ENCODE measurements at places on chromosomes 12 and 14.

GRCh38 chr12:54561164-54561563 lies 11.8 kb downstream of the PDE1B start:
- DNase-seq, result no peak

DNA sequence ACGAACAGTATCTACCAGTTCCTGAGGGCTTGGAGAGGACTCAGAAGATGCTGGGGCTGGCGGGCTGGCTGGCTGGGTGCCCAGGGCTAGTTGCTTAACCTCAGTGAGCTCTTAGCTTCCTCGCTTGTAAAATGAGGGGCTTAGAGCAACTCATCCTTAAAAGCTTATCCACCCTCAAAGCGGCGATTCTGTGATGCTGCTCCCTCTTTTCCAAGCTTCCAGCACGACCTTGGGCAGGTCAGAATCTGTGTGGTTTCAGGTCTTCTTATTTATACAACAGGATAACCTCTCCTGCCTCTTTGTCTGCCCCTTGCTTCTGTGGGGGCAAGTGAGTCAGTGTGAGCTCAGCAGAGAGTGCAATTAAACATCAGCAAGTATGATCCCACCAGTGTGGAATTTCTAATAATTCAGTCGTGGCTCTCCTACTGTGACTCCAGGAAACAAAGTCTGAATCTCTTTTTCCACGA lies 281.8 kb downstream of the KSR2 start:
- peak; percentile 93 for DNase-seq

GRCh38 chr12:76375470-76375869 lies 27.3 kb upstream of the BBS10 start:
- no peak for DNase-seq

DNA sequence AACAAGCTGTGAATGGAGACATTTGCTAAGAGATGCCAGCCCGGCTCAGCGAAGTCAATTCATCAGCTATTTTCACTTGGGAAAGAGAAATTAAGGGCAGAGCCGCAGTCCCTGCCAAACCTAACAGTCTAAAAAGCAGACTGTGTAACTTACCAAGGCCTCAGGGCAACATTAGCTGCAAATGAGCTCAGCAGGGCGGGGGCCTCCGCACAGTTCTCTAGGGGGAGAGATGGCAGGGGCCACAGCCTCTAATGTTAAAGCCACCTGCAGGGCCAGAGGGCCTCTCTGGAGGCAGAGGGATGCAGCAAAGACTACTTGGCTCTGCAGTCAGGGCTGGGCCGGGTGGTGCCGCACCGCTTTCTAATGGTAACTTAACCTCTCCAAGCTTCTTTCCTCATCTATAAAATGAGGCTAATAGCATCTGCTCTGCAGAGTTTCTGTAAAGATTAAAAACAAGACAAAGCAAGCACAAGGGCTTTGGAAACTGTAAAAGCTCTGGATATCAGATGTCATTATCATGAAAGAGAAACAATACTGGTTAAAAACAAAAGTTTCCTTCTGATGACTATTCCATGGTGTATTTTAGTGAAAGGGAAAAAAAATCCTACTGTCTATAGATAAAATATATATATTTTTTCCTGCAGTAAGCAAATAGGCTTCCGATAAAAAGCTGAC lies 13.4 kb upstream of the GPRC5A start:
- DNase-seq, result no peak

GRCh38 chr12:22631863-22632463 lies 7.0 kb downstream of the ETNK1 start:
- peak; percentile 12 for DNase-seq

- no peak for DNase-seq
These were observed 1.7 kb downstream of the LEMD3 start for GRCh38 chr12:65171073-65171472.

GRCh38 chr14:105075379-105076295 lies 10.4 kb upstream of the GPR132 start:
- peak; percentile 40 for DNase-seq

GRCh38 chr14:65335411-65335947 lies 77.1 kb upstream of the FUT8 start:
- DNase-seq, result no peak

GRCh38 chr14:92892589-92892988 lies 30.4 kb upstream of the CHGA start:
- no peak for DNase-seq

DNA sequence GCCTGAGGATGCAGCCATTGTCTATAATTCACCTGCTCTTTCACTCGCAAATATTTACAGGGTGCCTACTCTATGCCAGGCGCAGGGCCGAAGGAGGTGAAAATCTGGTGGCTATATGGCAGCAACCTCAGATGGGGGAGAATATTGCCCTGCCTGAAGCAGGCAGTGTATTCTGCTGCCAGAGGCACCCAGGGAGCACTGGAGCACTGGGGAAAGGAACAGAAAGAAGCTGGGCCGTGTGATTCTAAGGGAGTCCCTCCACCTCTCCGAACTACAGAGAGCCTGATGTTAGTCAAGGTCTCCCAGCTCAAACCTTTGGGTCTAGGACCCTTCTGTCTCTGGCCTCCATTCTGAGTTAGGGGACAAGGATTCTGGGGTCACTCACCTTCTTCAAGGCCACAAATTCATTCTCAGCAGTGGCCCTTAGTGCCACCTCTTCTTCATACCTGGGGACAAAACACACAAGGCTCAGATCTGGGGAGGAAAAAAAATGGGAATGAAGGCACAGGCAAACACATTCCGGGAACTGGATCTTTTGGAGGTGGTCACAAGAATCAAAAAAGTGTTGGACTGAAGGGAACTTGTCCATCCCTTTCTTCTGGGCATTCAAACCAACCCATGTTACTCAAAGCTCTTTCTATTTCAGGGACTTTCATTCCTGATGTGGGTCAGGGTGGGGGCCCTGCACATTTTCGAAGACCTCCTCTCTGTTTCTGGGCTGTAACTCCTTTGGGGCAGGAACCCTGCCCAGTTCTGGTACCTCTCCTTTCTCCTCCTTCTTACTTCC lies 19.3 kb upstream of the KRT86 start:
- DNase-seq, result no peak

GRCh38 chr14:103516426-103517173 lies 6.0 kb downstream of the CKB start:
- DNase-seq, result no peak

GRCh38 chr12:125169870-125170269 lies 104.6 kb downstream of the AACS start:
- DNase-seq, result no peak

GRCh38 chr14:40847480-40847879 lies 759.2 kb upstream of the LRFN5 start:
- no peak for DNase-seq

DNA sequence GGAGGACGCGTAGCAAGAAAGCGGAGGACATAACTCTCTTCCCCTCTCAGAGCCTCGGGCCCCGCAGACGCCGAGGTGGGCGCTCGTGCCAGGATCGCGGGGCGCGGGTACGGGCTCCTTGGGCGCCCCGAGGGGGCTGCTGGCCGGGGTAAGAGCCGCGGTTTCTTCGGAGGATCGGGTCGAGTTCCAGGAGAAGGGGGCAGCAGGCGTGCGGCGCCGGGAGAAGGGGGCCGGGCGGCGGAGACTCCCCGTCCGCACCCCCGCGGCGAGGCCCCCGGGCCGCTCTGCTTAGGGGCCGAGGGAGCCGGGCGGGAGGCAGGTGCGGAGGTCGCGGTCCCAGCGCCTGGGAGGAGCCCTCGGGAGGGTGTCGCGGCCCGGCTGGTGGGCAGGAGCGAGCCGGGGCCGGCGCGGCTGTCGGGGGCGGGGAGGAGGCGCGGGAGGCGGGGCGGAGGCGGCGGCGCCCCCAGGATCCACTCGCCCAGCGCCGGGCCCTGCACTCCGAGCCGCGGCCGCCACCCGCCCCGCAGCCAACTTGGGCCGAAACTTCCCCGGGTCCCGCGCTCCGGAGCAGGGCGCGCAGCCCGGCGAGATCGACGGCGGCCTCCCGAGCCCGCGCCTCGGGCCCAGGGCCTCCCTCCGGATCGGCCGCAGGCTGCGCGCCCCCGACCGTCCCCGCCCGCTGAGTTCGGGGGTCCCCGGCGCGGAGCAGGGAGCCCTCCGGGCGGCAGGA lies 64.4 kb downstream of the FBXL14 start:
- DNase-seq, result peak; percentile 46

DNA sequence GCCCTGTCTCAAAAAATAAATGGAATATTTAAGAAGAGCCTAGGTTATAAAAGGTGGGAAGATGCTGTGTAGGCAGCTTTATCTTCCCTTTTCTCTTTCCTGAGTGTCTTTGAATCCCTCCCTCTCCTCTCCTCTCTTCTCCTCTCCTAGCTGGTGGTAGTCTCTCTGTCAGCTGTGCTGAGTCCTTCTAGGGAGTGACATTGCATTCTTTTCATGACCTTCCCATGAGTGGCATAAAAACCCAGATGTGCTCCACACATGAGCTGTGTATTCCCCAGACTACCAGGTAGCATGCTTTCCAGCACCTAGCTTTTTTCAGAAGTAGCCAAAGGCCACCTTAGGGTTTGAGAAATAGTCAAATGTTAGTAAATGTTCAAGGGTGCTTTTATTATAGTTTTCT lies 23.6 kb downstream of the SAMD4A start:
- DNase-seq, result no peak

GRCh38 chr12:55696141-55696540 lies 11.6 kb downstream of the ITGA7 start:
- DNase-seq, result no peak

- no peak for DNase-seq
These were observed 18.6 kb upstream of the EEA1 start for GRCh38 chr12:92947589-92948215.

DNA sequence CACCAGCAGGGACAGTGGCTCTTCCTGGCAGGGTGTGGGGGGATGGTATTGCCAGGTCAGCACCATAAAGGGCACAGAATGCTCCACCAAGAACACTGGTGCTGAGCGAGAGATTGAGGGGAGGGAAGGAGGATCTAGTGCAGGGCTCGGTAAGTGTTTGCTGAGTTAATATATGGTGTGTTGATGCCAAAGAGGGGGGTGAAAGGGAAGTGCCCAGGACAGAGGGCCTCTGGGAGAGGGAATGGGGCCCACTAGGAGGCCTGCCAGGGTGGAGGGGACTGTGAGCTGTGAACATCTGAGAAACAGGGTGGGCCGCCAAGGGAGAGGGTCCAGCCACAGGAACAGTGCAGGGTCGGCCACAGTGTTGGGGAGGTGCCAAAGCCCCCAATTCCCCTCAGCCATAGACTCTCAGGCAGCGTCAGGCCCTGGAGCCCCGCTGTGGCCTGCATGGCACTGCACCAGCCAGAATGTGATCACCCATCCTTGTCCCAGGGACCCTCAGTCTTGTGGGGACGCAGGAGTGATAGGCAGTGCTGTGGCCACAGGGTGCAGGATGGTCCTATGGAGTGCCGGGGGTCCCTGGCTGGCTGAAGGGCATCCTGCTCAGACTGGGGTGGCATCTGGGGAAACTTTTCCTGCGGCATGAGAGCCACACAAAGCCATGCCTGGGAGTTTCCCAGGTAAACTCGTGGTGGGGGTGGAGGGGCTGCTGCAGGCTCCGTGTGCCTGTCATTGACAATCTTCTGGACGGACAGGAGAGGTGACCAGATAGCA lies 11.9 kb downstream of the RIN3 start:
- no peak for DNase-seq

GRCh38 chr12:94706250-94706661 lies 55.9 kb upstream of the TMCC3 start:
- no peak for DNase-seq

GRCh38 chr12:64998371-64999147 lies 122.5 kb downstream of the WIF1 start:
- peak; percentile 21 for DNase-seq

GRCh38 chr12:26380897-26381296 lies 185.5 kb downstream of the SSPN start:
- DNase-seq, result no peak

- DNase-seq, result no peak
These were observed 127.6 kb downstream of the PAWR start for GRCh38 chr12:79563021-79563740.

- no peak for DNase-seq
These were observed 66.5 kb upstream of the GALNT9 start for GRCh38 chr12:132395908-132396305.

DNA sequence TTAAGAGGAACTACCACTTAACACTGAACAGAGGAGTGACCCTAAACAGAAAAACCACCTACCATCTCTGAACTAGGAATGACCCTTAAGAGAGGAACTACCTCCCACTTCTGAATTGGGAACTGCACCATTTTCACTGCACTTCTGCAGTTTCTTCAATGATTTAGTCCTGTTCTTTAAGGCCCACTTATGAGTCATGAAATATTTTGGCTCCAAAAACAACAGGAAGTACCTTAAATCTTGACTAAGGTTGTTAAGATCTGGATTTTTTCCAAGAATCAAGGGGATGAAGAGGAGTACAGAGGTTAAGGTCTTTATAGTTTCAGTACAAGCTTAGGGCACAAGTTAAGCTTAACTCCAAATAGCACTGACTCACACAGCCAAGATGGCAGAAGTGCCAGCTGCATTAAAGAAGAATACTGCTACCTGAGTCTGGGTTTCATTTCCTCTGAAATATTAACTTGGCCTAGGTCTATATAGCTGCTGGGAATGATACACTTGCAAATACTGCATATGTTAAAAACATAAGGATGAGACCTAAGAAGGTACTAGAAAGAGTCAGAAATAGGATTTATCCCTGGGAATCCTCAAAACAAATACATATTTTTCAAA lies 4.2 kb downstream of the NPC2 start:
- DNase-seq, result peak; percentile 62

GRCh38 chr14:90995785-90996184 lies 64.7 kb downstream of the RPS6KA5 start:
- DNase-seq, result no peak

DNA sequence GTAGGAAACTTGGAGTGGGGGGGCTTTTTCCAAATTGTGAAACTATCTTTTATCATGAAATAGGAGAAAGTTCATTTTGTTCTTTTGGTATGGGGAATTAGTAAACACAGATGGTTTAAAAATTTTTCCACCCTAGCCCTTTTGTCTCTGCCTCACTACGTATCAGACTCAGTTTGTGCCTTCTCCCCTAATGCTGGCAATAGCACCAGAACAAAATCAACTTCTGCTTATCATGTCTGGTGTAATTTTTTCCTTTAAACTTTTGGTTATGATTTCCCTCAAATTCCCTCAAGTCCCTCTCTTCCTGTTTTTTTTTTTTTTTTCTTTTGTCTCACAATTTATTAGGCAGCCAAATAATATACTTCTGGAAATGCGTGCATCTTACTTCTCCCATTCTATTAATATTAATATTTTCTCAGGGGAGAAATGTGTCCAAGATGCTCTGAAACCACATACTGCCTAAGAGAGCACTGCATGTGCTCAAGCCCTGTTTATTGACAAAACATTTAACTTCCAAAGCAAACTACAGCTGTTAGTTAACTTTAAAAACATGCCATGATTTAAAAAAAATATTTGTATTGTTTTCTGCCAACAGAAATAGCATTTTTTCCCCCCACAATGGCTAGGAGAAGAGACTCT lies 35.4 kb downstream of the TESPA1 start:
- no peak for DNase-seq

- DNase-seq, result peak; percentile 89
These were observed 19.3 kb downstream of the NFKBIA start for GRCh38 chr14:35385042-35385839.

DNA sequence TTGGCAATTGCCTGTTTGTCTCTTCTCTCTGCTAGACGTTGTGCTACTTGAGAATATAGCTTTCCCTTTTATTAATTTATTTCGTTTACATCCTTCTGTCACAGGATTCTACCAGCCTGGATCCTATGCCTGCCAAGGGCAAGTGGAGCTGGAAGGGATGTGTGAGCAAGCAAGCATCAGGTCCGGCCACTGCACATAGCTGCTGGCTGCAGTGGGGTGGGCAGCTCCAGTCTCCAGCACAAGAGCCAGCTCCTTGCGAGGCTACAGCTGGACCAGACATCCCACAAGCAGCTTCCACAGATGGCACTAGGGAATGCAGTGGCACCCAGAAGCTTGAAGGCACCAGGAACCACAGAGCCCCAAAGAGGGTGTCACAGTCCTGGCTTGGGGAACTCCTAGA lies 225.0 kb downstream of the KCNC2 start:
- no peak for DNase-seq
